ENCODE measurements at places on chromosomes 7 and 10.

DNA sequence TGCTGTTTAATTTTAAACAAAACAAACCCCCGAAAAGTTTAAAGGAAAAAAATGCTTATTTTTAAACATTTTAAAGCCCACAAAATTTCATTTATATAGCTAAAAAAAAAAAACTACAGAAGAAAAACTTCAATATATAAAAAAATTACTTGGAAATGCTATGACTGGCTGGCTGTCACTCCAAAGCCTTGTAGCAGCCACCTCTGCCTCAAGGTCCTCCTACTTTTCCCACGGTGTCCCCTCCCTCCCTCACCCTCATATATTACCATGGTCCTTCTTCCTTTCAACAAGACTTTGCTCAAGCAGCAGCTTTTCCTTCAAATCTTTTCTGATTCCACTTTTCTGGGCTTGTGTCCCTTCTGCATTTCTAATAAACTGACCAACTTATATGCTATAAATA is 122.0 kb downstream of the TPK1 start:
- no peak for DNase-seq

DNA sequence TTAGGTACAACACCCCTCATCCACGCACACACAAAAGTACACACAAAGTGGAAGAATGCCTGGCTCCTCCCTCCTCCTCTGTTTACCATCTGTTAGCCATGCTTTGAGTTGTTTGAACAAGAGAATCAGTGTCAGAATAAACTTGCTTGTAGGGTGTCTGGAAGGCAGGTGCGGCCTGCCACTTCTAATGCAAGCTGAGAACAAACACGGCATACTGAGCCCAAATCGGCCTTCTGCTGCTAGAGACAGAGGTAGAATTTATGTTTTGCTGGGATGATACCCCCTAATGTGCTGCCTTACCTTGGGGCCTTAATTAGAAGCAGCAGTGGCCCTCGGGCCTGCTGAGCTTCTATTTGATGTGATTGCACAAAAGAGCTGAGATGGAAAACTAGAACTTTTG is 24.9 kb upstream of the FAM180A start:
- DNase-seq: no peak

DNA sequence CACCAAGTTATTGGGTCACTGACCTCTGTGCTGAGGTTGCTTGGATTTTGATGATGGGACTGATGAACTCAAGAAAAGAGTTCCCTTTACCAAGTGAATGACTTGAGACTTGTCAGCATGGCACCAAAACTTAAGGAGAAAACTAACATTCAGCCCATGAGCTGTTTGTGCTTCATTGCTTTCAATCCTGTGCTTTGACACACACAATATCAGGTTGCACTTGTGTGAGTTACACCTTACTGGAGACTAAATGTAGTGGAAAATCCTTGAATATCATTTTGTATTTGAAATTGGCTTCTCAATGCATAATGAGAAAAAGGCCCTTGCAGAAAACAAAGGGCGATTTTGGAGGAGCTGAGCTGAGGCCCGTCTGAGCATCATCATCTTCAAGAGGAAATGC is 2.7 kb downstream of the BAG3 start:
- no peak for DNase-seq

- no peak for DNase-seq
These were observed 21.4 kb upstream of the GSDME start for GRCh38 chr7:24778543-24779282.

- no peak for DNase-seq
These were observed 179.6 kb downstream of the CELF2 start for GRCh38 chr10:11197266-11197712.

DNA sequence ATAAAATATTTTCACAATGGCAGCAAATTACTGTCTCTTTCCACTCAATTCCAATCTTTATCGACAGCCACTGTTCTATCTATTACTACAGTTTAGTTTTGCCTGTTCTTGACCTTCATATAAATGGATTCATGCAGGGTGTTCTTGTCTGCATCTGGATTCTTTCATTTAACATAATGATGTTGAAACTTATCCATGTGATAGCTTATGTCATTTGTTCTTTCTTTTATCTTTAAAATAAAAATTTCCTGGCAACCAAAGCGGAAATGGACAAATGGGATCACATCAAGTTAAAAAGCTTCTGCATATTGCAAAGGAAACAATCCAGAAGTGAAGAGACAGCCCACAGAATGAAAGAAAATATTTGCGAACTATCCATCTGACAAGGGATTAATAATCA is 20.5 kb upstream of the DMTF1 start:
- no peak for DNase-seq

GRCh38 chr7:44134943-44135628 is 6.0 kb downstream of the MYL7 start:
- DNase-seq: no peak

GRCh38 chr10:70255329-70256299 is 22.4 kb upstream of the PPA1 start:
- DNase-seq: no peak

DNA sequence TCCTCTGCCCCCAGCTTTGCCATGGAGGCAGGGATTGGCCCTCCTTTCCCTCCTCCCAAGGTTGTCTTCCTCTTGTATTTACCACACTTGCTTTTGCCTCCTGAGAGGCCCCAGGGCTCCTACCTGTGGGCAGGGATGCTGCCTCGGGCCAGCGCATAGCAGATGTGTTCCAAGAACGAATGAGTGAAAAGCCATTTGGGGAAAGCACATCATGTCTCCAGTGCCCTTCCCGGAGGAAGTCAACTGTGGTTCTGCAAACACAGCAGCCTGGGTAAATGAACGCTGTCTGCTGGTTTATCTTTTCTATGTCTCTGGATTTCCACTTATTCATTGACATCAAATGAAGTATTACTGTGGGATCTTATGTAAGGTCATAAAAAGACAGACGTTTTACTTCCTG is 161.7 kb downstream of the FANK1 start:
- no peak for DNase-seq

- DNase-seq: no peak
These were observed 14.2 kb downstream of the ANK3 start for GRCh38 chr10:60375293-60376004.

DNA sequence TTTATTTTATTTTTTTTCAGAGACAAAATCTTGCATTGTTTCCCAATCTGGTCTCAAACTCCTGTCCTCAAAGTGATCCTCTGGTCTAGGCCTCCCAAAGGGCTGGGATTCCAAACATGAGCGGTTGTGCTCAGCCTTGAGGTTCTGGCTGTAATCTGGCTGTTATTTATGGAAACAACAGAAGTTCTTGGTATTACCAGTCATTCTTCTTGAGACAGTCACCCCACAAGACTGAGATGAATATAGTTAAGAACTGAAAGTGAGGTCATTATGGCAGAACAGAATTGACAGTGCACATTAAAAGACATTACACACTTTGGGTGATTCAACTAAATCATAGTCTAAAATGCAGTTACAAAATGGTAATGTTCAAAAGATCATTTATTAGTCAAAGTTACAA is 719.5 kb downstream of the ZWINT start:
- no peak for DNase-seq

- DNase-seq: no peak
These were observed 685.3 kb upstream of the GALNT17 start for GRCh38 chr7:70446448-70447143.

DNA sequence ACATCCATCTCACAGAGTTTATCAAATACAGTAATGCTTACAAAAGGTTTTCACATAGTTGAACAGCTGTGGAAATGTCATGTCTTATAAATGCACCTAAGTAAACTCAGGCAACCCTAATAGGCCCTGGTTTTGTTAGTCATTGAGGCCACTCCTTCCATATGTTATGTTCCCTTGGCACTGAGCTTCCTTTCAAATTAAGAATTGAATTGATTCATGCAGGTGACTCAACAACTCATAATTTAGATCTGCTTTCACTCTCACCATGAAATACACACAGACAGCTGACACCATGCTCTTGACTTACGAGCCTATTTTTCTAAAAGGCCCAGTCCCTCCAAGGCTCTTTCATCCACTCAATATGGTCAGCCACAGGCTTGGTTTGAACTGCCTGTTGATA is 476.9 kb downstream of the KCNMA1 start:
- no peak for DNase-seq

DNA sequence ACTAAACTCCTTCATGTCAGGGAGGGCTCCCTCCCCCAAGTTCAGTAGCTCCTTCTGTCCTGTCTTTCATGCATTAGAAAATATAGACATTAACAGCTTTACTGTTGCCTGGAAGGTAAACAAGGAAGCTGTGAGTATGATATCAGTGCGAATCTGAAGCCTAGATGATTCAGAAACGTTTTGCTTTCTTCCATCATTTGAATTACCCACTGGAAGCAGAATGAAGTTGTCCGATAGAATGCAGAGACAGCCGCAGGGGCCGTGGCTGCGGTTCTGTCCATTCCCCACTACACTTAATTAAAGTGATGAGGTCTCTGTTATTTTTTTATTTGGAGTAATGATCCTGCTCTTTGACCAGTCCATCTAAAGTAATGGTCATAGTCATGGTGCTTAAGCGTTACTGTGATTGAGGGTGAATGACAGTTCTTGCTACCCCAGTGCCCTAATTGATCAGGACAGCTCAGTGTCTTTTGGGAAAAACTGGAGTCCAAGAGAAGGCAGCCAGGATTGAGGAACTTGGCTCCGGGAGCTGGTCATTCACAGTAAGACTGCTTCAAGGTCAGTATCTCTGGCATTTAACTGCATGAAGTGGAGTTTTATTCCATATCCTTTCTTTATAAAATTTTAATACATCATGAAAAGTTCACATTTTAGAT is 69.9 kb downstream of the PTPRE start:
- no peak for DNase-seq

DNA sequence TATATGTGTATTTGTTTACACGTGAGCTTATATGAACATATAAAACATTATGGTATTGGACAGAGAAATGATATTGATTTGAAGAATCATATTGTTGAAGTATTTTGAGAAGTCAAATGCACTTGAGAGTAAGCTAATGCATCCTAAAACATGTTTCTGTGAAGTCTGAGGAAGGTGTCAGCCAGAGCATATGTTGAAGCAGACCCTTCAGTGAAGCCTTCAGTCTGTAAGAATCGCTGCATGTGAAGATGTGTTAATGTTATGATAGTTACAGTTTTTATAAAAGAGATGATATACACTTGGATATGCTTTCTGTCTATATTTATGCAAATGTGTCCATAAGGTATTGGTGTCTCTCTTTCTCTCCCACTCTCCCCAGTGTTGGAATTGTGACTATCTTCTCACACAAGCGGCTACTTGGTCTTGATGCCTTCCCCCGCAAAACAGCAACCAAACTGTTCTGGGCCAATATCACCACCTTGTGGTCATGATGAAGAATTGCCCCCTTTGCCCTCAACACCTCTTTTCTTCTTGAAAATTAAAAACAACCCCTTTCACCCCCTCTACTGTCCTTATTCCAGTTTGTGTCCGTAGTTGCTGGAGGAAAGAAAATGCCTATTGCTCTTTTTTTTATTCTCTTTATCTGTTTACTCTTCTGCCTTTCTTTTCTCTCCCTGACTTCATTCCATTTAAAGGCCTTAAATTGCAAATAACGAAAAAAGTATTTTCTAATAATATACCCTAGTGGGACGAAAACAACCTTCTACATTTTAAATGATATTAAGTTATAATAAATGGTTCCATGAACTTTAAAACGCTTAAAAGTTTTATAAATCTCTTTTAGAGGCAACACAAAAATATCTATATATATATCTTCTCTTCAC is 64.9 kb downstream of the IKZF1 start:
- DNase-seq: no peak

- no peak for DNase-seq
These were observed 5.6 kb downstream of the TMEM168 start for GRCh38 chr7:112784603-112785002.

GRCh38 chr10:28503114-28503513 is 29.8 kb upstream of the WAC start:
- DNase-seq: no peak

DNA sequence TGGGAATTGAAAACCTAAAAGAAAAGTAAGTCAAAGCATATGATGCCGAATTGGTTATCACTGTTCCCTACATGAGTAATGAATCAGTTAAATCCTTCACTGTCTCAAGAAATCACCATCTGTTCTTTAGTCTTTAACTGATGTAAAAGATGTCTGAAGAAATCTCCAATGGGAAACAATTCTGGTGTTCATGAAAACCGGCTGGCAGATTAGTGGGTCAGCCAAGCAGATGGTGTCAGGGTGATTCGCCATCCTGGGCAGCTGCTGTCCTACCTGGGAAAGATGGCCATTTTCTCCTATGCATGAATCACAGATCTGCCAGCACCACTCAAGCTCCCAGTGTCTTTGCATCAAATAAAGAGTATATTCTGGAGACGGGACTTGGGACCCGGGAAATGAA is 925.2 kb upstream of the GHITM start:
- no peak for DNase-seq

GRCh38 chr10:44253769-44254462 is 131.0 kb downstream of the CXCL12 start:
- no peak for DNase-seq

- DNase-seq: no peak
These were observed 6.5 kb downstream of the BLVRA start for GRCh38 chr7:43764807-43765491.

- DNase-seq: no peak
These were observed 821 bp downstream of the SLC35B4 start for GRCh38 chr7:134315679-134316538.

DNA sequence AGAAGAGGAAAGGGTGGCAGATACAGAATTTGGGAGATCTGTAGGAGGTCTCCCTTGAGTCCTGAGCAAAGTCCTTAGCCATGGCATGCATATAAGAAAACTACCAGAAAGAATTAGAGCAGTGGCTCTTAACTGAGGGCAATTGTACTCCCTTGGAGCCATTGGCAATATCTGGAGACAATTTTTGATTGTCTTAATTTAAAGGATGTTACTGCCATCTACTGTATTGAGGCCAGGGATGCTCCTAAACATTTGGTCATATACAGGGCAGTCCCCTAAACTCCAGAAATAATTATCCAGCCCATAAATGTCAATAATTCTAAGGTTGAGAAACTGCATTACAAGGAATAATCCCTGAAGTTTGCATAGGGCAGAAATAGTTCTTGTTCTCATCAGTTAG is 136.4 kb upstream of the ODAD2 start:
- DNase-seq: no peak

DNA sequence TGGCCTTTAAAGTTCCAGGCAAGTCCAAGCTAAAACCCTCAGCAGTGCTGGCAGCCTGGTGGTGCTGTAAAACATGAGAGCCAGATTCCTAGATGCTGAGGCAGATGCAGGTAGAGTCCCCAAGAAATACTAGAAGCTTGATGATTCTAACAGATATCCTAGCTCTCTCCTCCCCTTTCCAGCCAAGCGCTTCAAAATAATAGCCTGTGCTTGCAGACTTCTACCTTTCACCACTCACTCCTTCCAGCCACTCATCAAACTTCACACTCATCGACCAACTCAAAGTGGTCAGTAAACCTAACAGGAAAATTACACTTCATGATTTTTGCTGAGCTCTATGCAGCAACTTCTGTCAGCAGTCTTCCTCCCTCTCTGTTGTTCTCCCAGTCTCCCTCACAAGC is 50.2 kb downstream of the LMBR1 start:
- DNase-seq: no peak

- DNase-seq: no peak
These were observed 65.3 kb downstream of the KMT2E start for GRCh38 chr7:105079348-105079747.

DNA sequence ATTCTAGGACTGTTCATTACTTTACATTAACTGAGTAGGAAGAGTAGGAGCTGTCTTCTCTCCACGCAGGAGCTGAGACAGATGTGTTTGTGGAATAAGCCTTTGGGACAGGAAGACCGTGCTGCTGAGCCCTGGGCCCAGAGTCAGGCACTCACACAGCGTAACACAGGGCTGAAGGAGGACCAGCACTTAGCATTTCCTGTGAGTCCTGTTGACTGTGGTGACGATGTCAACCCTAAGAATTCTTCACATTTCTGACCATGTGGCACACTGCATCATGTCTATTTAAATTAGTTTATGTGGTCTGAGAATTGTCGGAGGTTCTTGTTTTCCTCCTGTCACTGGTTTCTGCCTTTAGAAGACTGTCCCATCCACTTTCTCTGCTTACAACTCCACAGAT is 117.2 kb downstream of the PIP4K2A start:
- DNase-seq: no peak
